ENCODE measurements at places on chromosomes 3 and 15.

- DNase-seq = no peak
Measured at GRCh38 chr3:59563072-59563605, 513.3 kb upstream of the CFAP20DC start.

DNA sequence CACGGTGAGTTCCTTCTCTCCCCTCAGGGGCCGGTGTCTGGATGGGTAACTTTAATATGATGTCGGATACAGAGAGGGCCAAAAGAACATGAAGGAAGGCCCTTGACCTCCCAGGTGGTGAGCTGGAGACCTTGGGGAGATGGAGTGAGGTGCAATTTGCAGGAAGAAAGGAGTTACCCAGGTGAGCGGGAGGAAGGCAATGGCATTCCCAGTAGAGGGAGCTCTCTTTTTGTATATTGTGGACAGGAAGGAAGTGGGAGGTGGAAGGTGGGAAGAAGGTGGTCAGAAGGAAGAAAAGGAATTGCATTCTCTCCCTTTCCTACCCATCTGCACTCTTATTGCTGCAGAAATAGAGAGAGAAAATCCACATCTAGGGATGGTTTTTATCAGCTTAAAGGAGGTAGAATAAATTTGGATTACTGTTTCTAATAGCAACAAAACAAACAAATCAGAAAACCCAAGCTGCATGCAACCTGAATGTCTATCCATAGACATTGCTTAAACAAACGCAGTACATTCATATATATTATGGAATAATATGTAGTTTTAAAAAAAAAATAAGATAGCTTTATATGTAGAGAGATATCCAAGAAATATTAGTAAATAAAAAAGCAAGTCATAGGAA is 169.0 kb upstream of the TSC22D2 start:
- no peak for DNase-seq

DNA sequence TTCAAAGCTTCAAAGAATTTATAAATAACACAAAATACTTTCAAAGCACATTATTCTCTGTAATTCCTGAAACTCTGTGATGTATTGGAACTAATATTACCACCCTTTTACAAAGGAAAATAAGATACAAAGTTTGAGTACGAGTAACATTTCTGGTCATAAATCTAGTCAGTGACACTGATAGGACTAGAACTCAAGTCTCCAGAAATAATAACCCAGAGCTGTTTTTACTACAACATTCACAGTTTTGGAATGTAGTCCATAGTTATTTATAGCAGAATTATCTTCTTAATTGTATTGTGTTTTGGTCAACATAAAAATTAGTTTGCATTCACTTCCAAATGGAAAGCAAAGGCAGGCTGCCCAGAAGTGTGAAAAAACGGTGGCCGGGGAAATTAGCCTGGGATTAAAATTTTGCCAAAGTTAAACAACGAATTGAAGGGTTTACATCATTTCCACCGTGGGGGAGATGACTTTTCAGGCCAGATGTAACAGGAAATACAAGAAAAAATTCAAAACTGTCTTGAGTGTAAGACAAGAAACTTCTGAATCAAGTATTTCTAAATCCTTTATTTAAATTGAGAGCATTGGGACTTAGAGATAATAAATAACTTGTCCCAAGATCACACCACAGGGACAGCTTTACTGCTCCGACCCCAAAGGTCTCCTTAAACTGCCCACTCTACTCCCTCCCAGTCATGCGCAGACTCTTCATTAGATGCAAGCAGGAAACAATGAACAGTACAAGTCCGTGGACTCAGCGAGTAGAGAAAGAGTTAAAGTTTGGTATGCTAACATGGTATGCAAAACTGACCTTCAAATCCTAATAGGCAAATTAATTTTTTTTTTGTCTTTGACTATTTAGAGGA is 74.3 kb upstream of the VGLL4 start:
- DNase-seq = peak; percentile 5

- DNase-seq = no peak
Measured at GRCh38 chr3:174356596-174356995, 502.5 kb upstream of the NAALADL2 start.

- DNase-seq = no peak
Measured at GRCh38 chr3:73952781-73953180, 328.0 kb upstream of the PDZRN3 start.

GRCh38 chr3:171457607-171458061 is 2.6 kb downstream of the TNIK start:
- no peak for DNase-seq

GRCh38 chr3:63980830-63981498 is 42.3 kb downstream of the PSMD6 start:
- no peak for DNase-seq

DNA sequence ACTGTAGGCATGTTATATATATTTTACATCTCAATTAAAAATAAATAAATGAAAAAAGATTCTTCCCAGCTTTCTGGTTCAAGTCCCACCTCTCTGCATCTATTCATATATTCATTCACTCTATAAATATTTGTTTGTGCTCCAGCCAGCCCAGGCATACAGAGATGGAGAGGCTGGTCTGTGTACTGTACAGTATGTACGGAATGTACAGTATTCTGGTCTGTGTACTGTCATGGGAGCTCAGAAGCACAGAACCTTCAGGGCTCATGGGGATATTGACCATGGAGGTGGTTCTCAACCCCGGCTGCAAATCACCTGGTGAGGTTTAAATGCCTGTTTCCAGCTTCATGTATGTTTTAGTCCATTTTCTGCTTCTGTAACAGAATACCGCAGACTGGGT is 13.8 kb downstream of the CORO2B start:
- DNase-seq = no peak

- no peak for DNase-seq
Measured at GRCh38 chr15:80620931-80621330, 74.2 kb upstream of the ABHD17C start.

DNA sequence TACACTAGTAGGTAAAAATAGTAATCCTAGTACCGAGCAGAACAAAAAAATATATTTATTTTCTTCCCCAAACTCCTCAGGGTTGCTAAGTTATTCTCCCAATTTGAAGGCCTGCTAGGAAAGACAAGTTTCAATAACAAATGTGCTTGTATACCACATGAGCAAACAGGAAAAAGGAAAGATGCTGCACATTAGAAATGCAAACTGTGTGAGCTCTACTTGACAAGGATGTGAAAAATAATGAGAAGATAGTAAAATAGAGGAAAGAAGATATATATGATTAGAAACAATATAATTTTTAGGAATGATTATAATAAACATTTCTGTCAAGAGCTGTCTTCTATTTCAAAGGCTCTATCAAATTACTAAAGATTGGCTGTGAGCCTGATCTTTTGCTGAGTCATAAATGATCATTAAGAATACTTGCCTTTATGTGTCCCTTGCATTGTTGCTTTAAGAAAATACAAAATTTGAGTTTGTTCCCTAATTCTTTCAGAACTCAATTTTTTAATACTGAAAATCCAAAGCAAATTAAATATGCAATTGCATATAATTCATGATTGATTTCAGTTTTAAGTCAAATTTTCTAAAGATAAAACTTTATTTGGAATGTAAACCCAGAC is 174.2 kb downstream of the NEK10 start:
- no peak for DNase-seq

- DNase-seq = no peak
Measured at GRCh38 chr3:6518709-6519345, 342.1 kb upstream of the GRM7 start.

DNA sequence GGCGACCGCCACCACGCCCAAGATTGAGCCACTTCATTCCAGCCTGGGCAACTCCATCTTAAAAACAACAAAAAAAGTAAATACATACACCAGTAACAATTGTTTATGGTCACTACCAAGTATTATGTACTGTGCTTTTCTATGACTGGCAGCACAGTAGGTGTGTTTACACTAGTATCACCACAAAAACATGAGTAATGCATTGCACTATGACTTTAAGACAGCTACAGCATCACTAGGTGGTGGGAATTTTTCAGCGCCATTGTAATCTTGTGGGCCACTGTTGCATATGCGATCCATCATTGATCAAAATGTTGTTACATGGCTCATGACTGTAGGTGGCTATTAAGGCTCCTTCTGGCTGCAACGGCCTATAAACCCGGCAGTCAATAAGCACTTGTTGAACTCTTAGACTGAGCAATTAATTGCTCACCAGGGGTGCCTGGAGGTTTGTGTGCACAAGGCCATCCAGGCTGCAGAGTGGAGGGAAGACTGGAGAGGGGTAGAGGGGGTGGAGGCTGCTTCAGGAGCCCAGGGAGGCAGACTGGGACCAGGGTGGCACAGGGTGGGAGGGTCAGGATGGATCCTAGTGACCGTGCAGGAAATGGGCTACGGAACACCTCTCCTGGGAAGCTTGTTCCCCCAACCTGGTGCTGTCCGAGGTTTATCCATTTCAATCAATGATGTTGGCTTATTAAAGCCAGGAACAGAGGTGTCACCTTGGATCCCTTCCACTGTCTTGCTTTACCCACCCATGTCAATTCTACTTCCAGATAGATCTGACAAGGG is 17.9 kb upstream of the COPG1 start:
- DNase-seq = no peak

- DNase-seq = no peak
Measured at GRCh38 chr3:193951859-193952258, 184.1 kb upstream of the HES1 start.

DNA sequence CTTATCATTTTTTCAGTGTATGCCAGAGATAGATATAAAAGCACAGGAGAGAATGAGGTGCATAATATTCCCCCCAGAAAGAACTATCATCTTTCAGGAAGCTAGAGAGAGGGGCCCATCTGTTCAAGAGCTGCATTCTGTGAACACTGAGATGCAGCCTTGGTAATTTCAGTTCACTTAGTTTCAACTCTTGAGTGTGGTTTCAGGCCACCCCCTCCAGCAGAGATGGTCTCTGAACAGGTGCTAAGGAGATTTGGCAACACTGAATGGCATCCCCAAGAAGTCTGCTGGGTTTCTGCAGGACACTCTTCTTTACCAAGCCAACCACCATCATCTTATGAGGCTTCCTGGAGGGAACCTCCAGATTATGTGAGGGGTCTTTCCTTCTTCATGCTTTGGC is 30.4 kb upstream of the LIMD1 start:
- no peak for DNase-seq

- DNase-seq = no peak
Measured at GRCh38 chr3:107272885-107273284, 104.4 kb upstream of the CCDC54 start.

DNA sequence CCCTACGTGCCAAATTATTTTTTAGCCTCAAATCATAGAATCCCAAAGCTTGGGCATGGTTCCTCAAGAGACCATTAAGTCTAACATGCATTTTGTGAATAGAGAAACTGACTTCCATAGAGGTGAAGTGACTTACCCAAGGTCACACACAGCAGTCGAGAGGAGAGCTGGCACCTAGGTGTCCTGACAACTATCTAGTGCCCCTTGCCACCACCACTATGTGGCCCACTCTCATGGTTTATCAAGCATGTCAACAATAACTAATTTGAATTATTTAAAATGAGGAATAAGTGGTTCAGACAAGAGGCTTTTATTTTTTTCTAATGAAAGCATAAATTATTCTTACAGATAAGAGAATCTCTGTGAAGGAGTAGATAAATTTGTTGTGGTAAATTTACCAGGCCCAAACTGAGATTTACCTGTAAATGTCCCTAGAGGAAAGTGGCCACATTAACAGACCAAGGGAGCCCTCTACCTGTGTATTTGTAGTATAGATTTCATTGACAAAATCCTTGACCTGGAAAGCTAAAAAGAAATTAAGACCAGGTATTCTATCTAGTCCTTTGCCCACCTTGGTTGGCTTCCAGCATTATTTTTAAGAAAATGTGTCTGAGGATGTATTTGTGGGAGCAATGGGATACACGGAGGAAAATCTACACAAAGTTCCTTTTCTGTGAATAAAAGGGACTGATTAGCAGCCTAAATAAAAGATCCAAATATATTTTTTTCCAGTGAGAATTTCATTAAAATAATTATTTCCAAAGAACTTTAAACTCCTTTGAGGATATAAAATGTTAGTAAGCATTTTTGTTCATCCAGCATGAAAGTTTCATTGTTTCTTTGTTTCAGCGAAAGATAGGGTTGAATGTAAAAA is 49.1 kb downstream of the IQCH start:
- DNase-seq = peak; percentile 67

DNA sequence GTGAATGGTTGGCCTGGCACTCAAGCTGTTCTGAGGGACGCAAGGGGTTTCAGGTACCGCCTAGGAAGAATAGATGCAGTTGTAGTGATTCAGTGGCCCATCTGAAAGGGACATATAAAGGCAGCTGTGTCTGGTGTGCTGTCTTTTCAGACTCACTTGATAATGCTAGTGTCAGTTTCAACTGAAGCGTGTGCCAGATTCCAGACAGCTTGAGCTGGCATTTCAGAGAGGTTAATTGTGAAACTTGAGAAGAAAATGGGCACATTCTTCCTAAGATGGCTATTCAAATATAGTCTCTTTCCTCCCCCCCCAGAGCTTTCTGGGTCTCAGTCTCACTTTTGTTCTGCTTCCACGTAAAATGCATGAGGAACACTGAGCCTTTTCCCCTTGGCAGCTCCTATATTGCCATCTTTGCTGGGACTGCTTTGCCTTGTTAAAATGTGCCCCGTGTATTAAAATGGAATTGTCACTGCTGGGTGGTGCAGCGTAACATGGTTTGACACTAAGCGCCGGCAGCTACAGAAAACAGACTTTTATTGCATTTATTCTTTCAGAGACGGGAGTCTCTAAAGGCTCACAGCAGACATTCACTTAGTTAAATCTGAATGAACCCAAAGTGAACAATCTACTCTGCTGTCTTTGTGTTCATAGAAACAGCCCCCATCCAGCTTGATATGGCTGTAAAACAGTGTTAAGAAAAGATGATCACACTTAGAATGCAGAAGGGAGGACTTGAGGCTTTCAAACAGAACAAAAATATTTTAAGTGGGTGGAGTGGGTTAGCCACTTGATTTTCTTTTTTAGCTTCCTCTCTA is 478.7 kb downstream of the RBMS3 start:
- DNase-seq = no peak

DNA sequence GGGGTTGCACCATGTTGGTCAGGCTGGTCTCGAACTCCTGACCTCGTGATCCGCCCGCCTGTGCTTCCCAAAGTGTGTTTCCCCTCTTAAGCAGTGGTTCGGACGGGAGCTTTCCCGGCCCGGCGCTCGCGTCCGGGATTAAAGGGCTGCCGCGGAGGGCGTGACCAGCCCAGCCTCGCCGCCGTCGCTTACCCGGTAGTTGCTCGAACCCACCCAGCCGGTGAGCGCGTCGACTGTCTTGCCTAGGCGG is 513 bp downstream of the CLASP2 start:
- DNase-seq = no peak

Data from CD4-positive, alpha-beta T cell treated with Interferon alpha-2 for 1 hour (primary cell).